ENCODE measurements at places on chromosomes 2 and 18.

- peak; percentile 79 for DNase-seq
These were observed at the start of gene CCBE1 for GRCh38 chr18:59697236-59697932. Gene CCBE1 (minus strand): TSS chr18:59697423.

DNA sequence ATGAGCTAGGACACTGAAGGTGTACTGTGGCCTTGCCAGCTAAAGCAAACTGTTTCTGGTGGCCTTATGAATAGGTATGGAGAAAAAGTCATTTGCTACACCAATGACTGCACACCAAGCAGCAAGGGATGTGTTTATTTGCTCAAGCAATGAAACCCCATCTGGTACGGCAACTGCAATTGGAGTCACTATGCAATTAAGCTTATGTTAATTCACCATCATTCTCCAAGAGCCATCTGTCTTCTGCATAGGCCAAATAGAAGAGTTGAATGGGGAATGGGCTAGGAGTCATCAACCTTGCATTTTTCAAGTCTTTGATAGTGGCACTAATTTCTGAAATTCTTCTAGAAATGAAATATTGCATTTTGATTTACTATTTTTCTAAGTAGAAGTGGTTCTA is 372.0 kb downstream of the KCNJ3 start:
- peak; percentile 7 for DNase-seq

DNA sequence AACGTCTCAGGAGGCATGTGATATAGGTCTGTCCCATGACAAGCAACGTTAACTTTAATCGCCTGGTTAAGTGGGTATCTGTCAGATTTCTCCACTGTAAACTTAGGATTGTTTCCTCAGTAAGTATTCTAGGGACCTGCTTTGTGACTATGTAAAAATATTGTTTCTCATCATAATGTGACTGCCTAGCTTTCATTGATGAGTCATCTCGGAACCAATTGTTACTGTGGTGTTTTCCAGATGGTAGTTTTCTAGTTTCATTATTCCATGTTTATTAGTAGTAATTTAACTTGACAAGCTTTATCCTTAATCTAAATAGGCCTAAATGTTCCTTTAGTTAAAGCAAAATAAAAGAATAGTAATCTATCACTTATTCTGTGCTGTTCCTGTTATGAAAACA is 28.2 kb upstream of the GATA6 start:
- DNase-seq = no peak

DNA sequence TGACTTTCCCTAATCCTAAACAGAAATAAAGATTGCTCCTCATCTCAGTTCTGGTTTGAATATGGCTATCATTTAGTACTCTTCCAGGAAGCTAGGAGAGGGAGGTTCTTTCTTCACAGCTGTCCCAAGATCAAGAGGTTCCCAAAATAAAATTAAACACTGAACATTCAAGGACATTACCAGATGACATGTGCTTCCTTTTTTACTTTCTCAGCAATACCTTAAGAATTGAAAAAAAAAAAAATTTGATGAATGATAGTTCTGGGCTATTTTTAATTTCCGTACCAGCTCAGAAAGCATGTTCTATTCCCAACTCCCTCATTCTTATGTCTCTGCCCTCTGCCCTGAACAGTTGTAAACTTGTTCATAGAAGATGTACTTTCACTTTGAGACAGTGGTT is 61.7 kb upstream of the MYL1 start:
- no peak for DNase-seq

DNA sequence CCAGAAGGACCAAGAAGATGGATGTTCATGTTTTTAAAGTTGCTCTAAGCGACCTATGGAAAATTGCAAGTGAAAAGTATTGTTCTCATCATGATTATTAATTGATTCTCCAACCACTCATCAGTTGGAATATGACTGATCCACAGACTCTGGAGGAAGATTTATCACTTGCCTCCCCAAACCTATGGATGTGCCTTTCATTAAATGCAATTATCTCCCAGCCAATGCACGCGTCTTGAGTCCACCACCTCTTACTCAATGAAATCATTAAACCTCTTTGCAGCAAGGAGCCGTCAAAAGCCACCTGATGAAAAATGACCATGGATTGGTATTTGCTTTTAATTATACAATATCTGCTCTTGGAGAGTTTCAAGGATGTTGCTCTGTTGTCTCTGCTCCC is 165.6 kb downstream of the LRRTM1 start:
- no peak for DNase-seq

- DNase-seq = peak; percentile 84
These were observed 39.3 kb downstream of the LCT start for GRCh38 chr2:135797497-135798274.

GRCh38 chr2:151334082-151334815 is 23.1 kb upstream of the TNFAIP6 start:
- no peak for DNase-seq

DNA sequence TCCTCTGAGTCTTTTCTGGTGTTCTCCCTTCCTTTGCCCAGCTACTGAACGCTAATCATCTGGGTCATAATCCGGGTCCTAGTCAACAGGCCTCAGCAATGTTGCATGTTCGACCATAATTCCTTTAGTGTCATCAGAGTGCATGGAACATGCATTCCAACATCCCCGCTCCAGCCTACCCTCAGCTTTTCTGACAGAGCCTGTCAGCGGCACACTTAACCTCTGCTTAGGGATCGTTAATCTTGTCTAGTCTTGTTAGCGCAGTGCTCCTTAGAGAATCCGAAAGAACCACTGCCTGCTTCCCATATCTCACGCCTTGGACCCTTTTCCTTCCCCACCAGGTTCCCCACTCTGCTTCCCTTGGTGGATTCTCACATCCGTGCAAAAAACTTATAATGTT is 767.9 kb upstream of the ID2 start:
- no peak for DNase-seq

DNA sequence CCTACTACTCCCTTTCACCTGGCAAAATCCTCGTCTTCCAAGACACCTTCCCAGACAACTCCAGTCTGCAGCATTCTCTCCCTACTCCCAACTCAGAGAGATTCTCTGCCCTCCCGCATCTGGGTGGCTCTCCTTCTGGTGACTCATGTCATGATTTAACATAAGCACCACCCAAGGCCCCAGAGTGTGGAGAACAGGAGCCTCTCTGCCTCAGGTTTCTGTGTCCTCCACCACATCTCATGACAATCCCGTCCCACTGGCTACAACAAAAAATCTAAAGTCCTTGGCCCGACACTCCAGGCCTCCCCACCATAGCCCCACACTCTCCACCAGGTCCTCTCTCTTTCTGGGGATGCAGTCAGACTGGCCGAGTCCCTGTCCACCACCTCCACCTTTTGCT is 197.1 kb downstream of the BCL11A start:
- no peak for DNase-seq

- DNase-seq = no peak
These were observed 58.4 kb downstream of the ITGB1BP1 start for GRCh38 chr2:9364791-9365497.

DNA sequence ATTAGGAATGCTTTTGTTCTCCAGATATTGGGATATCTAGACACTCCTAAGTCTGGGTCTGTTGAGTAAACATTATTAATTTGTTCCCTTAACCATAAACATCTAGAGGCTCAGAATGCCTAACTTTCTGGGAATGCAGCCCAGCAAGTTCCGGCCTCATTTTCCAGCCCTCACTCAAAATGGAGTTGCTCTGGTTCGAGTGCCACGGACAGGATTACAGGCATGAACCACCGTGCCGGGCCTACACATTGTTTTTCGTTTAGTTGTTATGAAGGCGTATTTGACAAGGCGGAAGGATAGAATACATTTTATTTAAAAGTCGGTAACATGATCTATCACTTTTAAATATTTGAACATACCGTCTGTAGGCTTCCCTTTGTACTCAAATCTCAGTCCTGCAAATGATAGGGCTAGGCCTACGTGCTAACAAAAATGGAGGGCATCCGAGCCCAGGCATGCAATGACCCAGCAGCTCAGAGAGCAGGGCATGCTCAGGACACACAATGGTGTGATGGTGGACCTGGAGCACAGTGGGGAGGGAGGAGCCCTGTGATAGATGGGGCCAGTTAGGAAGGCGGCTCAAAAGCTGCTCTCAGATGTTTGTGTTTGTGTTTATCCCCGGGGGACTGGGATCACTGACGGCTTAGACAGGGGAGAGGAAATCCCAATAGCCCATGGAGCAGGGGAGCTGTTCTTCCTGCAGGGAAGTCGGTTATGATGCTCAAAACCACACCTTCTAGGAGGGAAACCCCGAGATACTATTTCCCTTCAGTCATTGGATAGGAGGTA is 2.9 kb upstream of the SCYGR1 start:
- no peak for DNase-seq

DNA sequence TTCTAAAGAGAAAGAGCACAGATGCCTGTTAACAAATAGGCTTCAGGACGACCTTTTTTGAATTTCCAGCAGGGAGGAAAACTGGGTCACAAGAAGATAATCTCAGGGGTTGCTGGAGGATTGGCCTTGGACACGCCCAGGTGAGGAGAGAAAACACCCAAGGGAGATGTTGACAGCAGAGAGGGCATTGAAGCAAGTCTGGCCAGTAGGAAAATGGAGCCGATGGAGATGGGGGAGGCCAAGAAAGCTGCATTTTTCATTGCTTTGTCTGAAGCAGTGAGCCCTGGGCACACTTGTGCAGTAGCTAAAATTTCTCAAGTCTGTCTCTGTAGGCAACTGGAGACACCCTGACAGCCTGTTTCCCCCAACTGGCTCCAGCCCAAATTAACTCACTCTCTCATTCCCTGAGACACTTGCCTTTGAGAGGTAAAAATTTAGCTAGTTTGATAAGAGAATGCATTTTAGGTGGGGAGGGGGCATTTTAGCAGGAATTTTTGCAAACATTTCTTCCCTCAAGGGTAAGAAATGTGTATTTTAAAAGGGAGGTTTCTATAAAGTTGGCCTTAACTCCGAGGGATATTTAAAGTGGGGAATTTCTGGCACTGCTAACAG is 165.5 kb downstream of the TGIF1 start:
- peak; percentile 52 for DNase-seq

- DNase-seq = no peak
These were observed 28.6 kb upstream of the PPP4R1 start for GRCh38 chr18:9642799-9643462.

GRCh38 chr2:241818943-241819270 is 9.9 kb downstream of the NEU4 start:
- no peak for DNase-seq

DNA sequence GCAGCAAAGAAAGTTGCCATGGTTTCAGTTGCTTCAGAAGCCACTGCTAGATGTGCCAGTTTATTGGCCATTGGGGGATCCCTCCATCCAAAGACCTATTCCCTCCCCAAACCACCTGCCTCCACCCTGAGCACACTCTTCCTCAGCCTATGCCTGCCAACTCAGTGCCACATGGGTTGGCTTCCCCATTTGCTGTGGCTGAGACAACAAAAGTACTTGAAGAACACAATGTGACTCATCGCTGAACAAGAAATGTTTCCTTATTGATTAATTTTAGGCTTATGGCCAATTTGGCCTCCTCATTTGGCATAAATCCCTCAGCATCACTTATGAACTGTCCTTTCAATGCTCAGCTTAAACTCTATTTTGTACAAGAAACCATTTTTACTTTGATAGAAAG is 215.9 kb downstream of the TMEM247 start:
- DNase-seq = no peak

DNA sequence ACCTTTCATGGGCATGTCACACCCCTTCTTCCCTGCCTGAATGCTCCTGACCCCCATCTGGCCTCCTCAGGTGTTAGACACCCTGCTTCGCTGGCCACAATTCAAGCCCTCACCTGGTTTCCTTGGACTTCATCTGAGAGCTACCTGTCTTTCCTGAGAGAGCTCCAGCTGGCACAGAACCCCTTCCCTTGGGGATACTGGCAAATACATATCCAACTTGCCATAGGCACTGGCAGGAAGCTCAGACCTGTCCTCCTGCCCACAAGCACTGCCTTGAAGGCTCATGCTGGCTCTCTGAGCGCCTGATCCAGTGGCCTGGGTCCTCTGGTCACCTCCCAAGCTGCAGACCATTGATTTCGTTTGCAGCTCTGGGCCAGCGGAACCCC is 74.1 kb upstream of the MAP4K3 start:
- no peak for DNase-seq

DNA sequence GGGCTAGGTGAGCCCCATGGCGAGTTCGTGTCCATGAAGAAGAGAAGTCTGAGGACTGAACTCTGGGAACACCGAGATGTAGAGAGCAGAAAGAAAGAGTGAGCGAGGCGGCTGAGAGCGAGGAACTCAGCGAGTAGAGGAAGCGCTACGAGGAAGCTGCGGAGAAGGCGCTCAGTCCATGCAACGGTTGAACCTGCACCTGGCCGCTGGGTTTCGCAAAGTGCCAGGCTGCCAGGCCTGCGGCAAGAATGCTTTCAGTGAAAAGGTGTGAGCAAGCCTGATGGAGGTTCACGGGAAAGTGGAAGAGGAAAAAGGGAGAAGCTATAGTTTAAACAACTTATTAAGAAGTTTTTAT is 251.0 kb upstream of the TMEM200C start:
- DNase-seq = no peak
